ENCODE measurements at places on chromosomes 4 and X. TPM values are rescaled to one million over a fixed set of nuclear protein-coding genes. Genes with fewer than 3 reads are reported as not detected.

Gene CXCL1
- total RNA-seq: 14.5 TPM

Gene ZBTB33
- 11.7 TPM for total RNA-seq

Gene MUC7
- not detected for total RNA-seq

Gene PWWP3B
- not detected for total RNA-seq

Gene FAM184B
- total RNA-seq: 0.07 TPM

Gene SSX2B
- not detected for total RNA-seq

Gene SLC6A14
- total RNA-seq: not detected

Gene TDO2
- 0.73 TPM for total RNA-seq

Gene TMEM31
- 0.40 TPM for total RNA-seq

Gene JCHAIN
- 0.13 TPM for total RNA-seq

Gene PDE6B
- not detected for total RNA-seq

Gene IL21
- not detected for total RNA-seq

Gene WDR44
- total RNA-seq: 14.6 TPM

Gene MAOA
- 0.40 TPM for total RNA-seq

Gene PPP1R2C
- not detected for total RNA-seq

Gene CCDC158
- not detected for total RNA-seq

Gene MAGEC3
- not detected for total RNA-seq

Gene GYPB
- not detected for total RNA-seq

Gene GPM6B
- 0.11 TPM for total RNA-seq

Gene SMIM10L2A
- total RNA-seq: 0.16 TPM

Gene GNRHR
- total RNA-seq: not detected

Gene SPANXB1
- 2.5 TPM for total RNA-seq

Gene GPR173
- total RNA-seq: not detected

Gene NHS
- total RNA-seq: 4.3 TPM

Gene TKTL2
- total RNA-seq: not detected

Gene UGT2B15
- total RNA-seq: not detected

Gene STS
- total RNA-seq: 2.2 TPM

Gene BCORL1
- 10.5 TPM for total RNA-seq

Gene ADAMTS3
- total RNA-seq: not detected

Gene HSFX4
- total RNA-seq: not detected

Gene TMPRSS11B
- total RNA-seq: not detected

Gene SGCB
- total RNA-seq: 26.5 TPM
